ENCODE measurements at places on chromosomes 12 and 14.
A peak's percentile ranks its signal among the peaks of the same experiment; 100 is the strongest.

DNA sequence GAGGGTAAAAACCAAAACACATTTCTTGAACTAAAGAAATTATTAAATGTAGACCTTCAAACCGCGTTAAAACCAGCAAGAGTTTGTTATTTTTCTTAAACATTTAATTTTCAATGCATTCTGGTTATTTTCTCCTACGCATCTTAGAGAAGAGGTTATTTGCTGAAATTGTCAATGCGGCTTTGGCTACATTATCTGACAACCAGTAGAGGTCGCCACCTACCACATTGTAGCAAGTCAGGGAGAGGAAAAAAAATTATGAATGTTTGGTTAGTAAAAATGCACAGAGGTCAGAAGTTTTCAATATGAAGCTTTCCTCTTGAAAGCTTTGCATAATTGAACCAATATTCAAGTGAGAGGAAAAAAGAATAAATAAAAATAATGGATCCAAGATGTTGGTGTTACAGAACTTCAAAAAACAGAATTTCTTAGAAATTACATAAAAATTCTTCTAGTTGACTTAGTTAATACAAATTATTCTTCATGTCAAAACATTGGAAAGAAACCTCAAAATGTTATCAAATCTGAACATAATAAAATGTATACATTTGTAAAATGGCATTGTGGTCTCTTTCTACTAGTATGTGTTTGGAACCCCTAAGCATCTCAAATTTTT, 159.4 kb upstream of the TMTC2 start:
- no peak for DNase-seq

- no peak for DNase-seq
Observed at GRCh38 chr12:74539261-74539660, 1.6 kb downstream of the ATXN7L3B start.

- DNase-seq: peak; percentile 23
Observed at GRCh38 chr12:53067074-53067992, 11.9 kb downstream of the SPRYD3 start.

DNA sequence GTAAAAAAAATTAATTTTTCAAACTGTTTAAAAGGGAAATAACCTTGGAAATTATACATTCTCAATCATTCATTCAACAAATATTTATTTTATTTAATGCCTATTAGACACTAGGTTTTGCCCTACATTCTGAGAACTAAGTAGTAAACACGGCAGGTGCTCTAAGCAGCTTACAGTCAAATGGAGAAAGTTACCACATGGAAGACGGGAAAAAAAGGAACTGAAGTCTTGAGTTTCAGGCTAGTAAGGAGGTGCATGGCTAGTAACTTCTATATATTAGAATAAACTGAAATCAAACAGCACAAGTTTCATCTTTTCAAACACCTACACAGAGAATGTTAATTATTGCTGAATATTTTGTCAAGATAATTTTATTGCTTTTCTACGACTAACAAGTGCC, 52.9 kb downstream of the C12orf42 start:
- DNase-seq: no peak

DNA sequence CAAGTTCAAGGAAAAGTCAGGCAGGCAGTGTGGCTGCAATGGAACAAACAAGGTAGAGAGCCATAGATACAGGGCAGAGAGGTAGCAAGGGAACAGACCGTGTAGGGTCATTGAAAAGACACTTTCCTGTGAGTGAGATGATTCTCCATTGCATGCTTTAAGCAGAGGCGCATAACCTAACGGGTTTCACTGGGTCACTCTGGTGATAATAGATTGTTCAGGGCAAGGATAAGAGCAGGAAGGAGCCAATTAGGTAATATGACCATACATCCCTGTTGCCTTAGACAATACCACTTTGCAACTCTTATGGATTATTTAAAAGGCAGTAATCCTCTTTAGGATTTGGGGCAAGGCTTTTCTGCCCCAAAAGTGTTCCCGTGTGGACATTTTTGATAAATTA, 214.1 kb downstream of the PTPRO start:
- DNase-seq: no peak

GRCh38 chr14:89042021-89042420, 217.6 kb downstream of the TTC8 start:
- DNase-seq: no peak

- no peak for DNase-seq
Observed at GRCh38 chr12:65496617-65497016, 218.1 kb downstream of the MSRB3 start.

DNA sequence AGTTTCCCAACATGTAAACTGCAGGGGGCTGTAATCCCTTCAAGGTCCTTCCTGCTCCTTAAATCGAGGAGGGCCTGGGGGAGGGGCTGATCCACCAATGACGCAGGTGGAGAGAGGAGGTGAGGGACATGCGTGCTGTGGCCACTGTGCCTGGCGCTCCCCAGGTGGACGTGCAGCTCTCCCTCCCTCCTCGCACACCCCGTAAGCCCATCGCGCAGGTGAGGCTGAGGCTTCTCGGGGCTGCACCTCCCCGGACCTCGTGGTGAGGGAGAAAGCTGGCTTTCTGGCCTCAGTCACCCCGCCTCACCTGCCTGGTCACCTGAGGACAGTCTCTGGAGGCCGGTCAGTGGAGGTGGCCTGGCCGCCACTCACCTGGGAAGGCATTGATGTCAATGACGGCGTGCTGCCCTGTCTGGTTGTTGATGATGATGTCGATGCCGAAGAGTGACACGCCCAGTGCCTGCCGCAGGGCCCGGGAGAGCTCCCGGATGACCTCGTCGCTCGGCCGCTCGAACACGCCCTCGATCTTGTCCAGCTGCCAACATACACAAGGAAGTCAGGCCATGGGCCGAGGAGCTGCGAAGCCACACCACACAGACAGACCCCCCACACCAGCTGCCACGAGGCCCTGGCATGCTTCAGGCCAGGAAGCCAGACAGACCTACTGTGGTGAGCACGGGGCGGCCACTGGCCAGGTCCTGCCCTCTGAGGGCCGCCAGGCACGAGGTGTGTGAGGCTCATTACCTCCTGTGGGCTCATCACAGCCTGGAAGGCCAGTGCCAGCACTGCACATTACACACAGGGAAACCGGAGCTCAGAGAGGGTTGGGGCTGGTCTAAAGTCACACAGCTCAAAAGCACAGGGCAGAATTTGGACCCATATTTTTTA, 23.3 kb downstream of the CHGA start:
- no peak for DNase-seq

- DNase-seq: no peak
Observed at GRCh38 chr12:1876086-1876485, 42.4 kb downstream of the CACNA2D4 start.

Measured in activated T-cell treated with anti-CD3 and anti-CD28 coated beads, Interleukin-2, amount 50 U/mL, for 24 hours (primary cell).